ENCODE measurements at places on chromosomes 7 and 10.

DNA sequence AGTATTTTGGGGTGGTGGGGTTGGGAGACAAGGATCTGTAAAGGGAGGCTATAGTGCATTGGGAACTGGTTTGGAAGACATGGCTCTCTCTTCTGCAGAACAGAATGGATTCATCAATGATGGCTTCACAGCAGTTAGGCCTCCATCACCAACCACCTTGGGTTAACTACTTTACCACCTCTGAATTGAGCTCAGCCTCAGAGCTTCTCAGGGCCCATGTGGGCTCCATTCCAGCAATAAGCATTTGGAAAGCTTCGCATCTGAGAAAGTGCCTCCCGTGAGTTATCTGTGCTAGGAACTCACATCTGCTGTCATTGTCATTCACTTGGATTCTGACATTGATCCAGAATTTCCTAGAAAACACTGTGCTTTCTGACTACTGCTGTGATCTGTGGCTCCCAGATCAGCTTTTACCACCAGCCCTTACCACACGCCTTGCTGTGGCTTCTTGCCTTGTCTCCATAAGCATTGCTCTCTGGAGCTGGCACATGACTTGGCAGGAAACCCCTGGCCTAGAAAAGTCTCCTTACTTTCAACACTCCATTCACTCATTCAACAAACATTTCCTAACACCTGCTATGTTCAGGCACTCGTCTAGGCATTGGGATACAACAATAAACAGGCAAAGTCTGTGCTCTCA lies 70.7 kb upstream of the ADO start:
- no peak for DNase-seq

DNA sequence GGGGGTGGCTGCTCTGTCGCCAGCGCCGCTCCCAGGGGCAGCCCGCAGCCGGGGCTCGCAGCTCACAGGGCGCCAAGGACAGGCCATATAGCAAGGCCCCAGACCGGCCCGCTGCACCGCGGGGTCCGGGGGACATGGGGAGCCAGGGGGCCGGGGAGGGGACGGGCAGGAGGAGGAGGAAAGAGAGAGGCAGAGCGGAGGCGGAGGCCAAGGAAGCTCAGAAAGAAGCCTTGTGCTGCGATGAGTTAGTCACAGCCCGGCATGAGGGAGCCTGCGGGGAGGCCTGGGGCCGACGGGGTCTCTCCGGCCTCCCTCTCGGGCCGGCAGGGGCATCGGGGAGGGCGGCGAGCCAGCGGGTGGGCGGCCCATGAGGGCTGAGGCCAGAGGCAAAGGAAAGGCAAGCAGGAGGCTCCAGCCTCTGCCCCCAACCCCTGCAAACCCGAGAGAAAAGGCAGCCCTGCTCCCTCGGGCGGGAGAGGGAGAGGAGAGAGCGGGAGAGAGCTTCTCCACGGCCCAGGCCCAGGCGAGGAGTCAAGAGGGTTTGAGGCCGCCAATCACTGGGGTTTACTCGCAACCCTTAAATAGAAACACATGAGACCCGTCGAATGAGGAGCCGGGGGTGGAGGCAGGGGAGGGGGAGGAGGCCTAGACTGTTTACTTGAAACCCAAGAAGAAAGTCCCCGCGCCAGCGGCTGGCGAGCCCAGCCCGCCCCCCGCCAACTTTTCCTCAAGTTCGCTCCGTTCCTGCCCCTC lies 167.9 kb downstream of the NEURL1 start:
- peak; percentile 75 for DNase-seq

DNA sequence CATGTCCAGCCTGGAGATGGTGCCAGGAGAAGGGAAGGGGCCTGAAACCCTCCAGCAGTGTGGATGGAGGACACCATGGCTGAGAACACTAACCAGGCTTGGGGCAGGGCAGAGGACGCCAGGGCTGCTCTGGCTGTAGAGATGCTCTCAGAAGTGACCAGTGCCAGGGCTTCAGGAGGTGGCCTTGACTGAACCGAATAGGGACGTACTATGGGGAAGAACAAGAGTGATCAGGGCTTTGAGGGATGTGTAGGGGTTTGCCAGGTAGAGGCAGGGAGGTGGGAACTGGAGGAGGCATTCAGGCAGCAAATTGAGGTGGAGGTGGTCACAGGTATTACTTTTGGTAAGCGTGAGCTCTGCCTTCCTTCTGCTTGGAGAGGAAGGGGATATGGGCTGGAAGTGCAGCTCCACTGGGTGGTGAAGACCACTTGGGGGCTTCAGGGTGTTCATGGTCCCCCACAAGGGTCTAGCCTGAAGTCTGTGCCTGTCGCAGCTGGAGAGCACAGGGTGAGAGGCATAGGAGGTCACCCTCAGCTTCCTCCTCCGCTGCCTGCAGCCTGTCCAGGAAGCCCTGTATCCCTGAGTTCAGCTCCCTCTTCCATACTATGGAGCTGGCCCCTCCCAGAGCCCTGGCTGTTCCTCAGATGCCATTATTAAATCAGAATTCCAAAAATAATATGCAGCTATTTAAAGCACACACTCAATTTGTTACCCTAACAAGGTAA lies 27.8 kb downstream of the ADCY1 start:
- no peak for DNase-seq

DNA sequence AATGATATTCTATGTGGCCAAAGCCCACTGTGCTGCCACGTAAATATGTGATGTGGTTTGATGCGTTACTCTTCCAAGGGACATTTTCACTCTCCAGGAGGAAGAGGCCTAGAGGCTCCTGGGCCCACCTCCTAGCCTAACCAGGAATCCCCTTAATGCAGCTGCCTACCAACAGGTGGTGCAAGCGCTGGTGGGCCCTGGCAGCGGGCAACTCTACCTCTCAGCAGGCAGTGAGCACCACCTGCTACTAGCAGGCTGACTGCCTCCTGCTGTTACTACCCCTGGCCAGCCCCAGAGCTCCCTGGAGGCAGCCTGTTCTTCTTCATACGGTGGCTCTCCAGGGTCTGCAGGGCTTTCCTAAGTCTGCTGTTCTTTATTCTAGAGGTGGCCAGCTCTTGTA lies 62.8 kb downstream of the CDH23 start:
- no peak for DNase-seq

- no peak for DNase-seq
Observed at GRCh38 chr10:63003816-63004453, 129.2 kb upstream of the NRBF2 start.

DNA sequence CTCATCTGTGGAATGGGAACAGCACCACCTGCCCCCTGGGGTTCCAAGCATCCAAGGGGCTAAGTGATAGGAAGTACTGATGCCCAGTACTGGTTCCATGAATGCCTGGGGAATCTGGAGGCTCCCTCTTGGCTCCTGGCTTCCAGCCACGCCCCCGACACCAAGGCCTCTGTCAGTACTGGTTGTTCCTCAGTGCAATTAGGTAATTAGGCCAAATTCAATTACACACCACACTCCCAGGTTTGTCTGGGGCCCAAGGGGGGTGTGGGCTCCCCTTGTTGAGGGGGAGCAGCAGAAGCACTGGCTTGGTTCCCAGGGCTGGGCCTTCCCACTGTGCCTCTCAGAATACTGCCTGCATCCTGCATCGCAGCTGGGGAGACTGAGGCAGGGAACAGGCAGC lies 114.4 kb upstream of the PPIF start:
- no peak for DNase-seq

GRCh38 chr7:49010717-49011116 lies 86.4 kb downstream of the CDC14C start:
- DNase-seq, result no peak

DNA sequence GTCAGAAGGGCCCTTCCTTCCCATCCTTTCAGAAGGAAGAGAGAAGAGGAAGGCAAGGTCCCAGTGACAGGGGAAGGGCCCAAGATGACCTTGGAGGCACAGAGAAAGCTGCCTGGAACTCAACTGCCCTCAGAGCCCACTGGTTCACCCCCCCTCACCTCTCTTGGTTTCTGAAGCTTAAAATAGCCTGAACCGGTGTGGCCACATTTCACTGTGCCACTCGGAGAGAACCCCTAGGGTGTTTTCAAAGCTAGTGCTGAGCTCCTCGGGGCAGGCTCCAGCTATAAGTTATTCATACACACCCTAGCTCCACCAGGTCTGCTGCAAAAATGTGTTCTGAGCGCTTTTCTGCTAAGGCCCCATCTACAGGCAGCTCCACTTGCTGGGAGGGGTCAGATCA lies 60.9 kb upstream of the ADRB1 start:
- no peak for DNase-seq

DNA sequence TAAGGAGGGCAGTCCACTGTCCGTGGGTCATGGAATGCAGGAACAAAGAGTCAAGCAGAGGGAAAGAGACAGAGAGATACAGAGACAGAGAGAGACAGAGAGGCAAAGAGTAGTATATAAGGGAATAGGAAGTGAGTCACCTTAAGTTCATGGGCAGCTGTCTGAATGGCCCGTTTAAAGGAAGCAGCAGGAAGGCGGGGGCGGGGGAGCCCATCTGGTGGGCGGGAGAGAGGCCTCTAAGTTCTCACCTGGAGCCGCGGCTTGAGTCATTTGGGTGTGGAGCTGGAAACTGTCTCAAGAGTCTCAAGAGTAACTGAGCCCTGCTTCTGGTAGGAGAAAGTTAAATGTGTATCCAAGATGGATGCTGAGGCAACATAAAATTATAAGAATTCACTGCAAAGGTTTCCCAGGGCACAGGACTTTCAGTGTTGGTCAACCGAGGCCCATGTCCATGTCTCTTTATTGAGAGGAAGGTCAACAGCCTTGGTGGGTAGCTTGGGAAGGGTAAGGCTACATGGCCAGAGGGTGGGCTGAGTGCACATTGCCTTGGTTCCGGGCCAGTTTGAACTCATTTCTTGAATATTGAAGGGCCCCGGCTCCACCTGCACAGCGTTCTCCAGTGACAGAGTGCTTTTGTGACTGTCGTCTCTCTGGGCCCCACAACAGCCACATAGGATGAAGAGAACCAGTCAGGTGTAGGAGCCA lies 85.5 kb upstream of the CACUL1 start:
- DNase-seq, result no peak

- DNase-seq, result no peak
Observed at GRCh38 chr7:137458399-137458798, 114.9 kb upstream of the PTN start.

DNA sequence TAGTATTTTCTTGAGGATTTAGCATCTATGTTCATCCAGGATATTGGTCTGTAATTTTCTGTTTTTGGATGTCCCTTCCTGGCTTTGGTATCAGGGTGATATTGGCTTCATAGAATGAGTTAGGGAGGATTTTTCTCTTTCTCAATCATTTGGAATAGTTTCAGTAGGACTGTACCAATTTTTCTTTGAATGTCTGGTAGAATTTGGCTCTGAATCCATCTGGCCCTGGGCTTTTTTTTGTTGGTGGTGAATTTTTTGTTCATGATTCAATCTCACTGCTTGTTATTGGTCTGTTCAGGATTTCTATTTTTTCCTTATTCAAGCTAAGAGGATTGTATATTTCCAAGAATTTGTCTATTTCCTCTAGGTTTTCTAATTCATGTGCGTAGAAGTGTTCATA lies 192.7 kb downstream of the KIF20B start:
- no peak for DNase-seq

DNA sequence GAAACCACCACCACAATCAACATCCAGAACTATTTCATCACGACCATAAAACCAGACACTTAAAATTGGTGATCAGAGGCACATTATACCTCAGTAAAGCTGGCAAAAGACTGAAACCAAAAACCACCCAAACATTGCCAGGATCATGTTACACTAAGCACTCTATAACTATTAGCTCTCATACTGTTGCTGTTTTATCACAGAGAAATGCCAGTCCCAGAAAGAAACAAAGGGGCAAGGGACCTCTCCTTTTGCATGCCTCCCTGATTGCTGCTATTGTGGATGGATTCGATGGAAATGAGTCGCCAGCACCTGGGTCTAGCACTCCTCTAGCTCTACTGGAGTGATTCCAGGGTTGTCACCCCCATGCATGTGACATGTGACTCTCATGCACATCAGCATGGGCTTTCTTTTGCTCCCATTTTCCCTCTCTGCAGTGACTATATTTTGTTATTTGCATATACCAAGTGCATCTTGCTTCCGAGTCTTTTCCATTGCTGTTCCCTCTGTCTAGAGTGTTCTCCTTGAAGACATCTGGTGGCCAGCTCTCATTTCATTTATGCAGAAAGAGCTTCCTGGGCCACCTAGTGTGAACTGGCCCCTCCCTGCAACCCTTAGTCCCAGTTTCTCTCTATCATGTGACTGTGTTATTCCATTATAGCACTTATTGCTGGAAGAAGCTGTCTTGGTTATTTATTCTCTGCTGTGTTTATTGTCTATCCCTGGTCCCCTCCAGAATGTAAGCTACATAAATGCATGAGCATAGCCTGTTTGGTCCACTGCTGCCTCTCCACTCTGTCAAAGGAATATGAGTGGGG lies 300.6 kb downstream of the PLXNA4 start:
- no peak for DNase-seq

DNA sequence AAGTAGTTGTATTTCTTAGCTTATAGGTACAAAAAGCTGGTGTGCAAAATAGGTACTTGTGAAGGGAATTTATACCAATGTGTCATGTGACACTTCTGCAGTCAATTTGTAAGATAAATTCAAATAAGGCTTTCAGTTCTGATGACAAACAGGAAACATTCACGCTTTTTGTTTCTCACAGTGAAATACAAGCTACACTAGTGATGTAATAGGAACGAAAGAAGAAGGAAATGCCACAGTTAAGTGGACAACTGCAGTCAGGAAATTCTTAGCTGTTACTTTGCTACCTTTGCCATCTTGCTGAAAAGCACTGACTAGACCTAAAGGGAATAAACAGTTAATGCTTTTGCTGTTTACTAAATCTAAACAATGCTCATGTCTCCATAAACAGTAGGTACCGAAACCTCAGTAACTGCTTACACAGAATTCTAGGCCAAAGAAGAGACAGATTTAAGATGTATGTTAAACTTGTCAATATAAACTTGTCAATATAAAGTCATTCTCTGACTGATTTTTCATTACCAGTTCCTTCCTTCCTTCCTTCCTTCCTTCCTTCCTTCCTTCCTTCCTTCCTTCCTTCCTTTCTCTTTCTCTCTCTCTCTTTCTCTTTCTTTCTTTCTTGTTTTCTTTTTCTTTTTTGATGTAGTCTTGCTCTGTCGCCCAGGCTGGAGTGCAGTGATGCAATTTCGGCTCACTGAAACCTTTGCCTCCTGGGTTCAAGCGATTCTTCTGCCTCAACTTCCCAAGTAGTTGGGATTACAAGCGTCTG lies 10.1 kb downstream of the OTUD1 start:
- DNase-seq, result no peak

DNA sequence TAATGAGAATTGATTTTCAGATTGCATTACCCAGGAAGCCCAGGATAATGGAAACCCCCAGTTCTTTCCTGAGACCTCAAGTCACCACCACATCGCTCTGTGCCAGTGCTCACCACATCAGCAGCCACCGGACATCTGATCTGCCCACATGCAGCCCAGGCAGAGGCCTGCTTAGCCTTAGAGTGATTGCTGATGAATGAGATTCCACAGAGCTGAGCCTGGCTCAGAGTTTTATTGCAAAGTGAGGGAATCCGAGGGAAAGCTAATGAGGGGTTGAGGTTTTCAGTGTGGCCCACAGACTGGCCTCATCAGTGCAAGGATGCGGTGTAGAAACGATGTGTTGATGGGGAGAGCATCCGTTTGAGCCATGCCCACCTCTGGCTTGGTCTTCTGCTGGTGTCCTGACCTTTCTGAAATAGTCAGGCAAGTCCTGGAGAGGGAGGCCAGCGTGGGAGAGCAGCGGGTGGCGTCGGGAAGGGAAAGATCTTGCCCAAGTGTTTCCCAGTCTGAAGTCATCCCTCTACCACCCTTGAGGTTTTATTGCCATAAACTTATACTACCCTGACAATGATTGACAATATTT lies 120.3 kb downstream of the ITIH5 start:
- DNase-seq, result no peak

GRCh38 chr10:49465736-49466135 lies 69.8 kb upstream of the DRGX start:
- no peak for DNase-seq

- DNase-seq, result no peak
Observed at GRCh38 chr10:121624836-121625486, 26.7 kb upstream of the FGFR2 start.

GRCh38 chr10:111303887-111304286 lies 227.1 kb downstream of the ADRA2A start:
- DNase-seq, result no peak

Data from nephron progenitor cell (in vitro differentiated cells).